Memory B cell (primary cell): ENCODE measurements at places on chromosomes 2 and 18.

GRCh38 chr2:7573166-7573825 is 656.1 kb downstream of the RNF144A start:
- no peak for DNase-seq

DNA sequence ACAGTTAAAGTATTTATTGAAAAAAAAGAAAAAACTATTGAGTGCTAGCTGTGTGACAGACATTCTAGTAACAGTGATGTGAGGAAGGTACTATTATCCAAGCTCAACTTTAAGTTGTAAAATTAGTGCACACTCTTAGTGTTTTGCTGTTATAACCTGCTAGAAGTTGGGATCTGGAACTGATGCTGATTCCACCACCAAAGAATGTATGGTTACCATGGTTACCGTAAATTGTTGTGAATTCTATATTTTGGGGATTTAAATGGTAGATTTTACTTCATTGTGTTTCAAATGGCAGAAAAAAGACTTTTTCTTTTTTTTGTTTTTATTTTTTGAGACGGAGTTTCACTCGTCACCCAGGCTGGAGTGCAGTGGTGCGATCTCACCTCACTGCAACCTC is 5.3 kb downstream of the AGFG1 start:
- DNase-seq, result no peak

- no peak for DNase-seq
These were observed 97.9 kb downstream of the ATAD2B start for GRCh38 chr2:23828986-23829385.

GRCh38 chr2:181275643-181276070 is 181.5 kb upstream of the ITGA4 start:
- no peak for DNase-seq

GRCh38 chr2:98467082-98467536 is 22.5 kb downstream of the INPP4A start:
- no peak for DNase-seq

GRCh38 chr2:69237070-69237670 is 149.9 kb downstream of the GFPT1 start:
- no peak for DNase-seq

DNA sequence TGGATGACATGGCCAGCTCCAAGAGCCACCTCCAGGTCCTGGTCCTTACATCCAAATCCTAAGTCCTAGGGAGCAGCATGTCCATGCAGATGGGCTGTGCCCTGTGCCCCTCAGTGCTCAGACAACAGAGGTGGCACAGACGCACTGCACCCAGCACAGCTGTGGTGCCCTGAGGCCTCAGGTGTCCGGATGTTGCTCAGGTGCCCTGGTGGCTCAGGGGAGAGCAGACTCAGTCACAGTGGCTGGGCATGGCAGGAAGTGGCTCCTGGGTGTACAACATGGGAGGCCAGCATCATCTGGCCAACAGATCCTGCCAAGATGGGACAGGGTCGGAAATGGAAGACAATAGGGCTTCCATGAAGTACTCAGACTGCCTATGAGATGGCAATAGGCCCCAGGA is 50.1 kb downstream of the TIMM21 start:
- no peak for DNase-seq

DNA sequence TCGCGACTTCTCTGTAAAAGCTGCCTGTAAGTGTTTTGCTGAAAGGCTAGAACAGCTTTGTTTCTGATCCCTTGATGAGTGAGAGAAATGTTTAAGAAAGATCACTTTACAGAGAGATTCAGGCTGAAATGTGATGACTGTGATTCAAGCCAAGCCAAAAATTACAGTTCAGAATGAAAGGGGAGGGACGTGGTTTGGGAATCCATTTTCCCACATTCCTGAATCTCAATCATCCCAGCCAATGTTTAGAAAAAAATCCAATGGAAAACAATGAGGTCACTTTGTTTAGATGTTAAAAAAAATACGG is 416.7 kb downstream of the ARHGAP15 start:
- DNase-seq, result no peak

DNA sequence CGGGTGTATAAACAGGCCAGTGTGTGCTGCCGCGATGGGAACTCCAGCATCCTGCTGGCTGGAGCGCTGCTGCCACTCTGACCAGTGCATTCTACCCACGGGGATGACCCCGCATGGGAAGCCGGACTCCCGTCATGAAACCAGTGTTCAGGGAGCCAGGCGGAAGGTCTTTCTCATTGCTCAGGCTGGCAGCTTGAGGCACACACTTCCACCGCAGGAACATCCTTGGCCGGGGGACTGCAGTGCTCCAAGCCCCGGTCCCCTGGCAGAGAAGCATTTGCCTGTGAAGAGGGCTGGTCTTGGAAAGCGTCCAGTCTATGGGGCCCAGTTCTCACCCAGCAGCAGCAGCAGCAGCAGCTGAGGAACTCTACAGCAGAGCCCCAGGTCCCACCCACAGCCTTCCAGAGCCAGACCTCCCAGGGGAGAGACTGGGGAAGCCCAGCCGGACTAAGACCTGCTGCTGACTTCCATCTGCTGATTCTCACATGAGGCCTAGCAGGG is 235.9 kb downstream of the KLHL29 start:
- DNase-seq, result no peak

- DNase-seq, result no peak
These were observed 5.7 kb downstream of the LCT start for GRCh38 chr2:135831180-135831812.

GRCh38 chr2:55152475-55153412 is 79.3 kb downstream of the CLHC1 start:
- DNase-seq, result no peak

- no peak for DNase-seq
These were observed 274.8 kb upstream of the GULP1 start for GRCh38 chr2:188016917-188017316.

- DNase-seq, result no peak
These were observed 12.7 kb upstream of the KCNK3 start for GRCh38 chr2:26679867-26680266.

- no peak for DNase-seq
These were observed 62.2 kb downstream of the GALNT14 start for GRCh38 chr2:31075941-31076590.

GRCh38 chr2:196291426-196291825 is 120.0 kb upstream of the STK17B start:
- DNase-seq, result no peak

DNA sequence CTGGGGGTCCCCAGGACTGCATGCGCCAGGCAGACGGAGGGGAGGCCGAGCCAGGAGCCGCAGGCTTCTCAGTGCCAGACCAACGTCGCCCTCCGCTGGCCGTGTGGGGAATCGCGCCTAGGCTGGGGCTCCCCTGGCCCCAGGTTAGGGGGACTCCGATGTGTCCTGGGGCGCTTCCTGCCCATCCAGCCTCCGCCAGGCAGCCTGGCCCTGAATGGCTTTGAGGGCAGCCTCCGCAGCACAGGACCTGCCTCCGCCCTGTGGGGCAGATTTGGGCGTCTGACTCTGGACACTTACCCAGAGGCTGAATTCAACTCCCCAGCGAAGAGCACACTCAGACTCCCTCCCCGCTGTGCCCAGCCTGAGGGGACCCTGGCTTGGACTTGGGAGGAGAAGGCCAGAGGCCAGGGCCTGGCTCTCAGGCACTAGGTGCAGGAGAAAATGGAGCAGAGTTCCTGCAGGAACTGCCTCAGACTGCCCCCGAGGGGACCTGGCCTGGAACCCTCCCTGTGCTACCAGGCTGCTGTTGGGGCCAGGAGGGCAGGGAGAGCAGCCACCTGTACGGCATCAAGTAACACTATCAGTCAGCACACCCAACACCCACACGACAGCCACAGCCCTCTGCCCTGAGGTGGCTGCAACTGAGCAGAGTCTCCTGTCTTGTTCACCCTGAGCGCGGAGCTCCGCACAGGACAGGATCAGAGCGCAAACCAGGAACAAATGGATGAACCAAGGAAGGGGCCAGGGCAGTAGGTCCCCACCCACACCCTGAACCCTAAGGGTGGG is 597 bp upstream of the TEKT4 start:
- no peak for DNase-seq

- no peak for DNase-seq
These were observed 266.3 kb downstream of the MEIS1 start for GRCh38 chr2:66701251-66701650.

- DNase-seq, result no peak
These were observed 32.7 kb downstream of the QPCT start for GRCh38 chr2:37377187-37377532.

DNA sequence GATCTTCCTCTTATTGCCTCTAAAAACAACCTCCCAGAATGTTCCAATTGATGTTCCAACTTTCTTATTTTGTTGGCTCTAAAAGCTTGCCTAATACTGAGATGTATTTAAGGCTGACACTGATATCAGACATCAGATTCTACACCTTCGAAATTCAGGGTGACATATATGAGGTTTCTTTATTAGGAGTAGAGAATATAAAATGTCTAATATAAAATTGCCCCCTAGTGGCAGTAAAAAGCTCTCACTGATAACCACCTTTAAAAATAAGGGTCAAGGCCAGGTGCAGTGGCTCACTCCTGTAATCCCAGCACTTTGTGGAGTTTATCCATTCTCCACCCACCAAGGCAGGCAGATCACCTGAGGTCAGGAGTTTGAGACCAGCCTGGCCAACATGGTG is 789.7 kb upstream of the SLC39A10 start:
- no peak for DNase-seq

DNA sequence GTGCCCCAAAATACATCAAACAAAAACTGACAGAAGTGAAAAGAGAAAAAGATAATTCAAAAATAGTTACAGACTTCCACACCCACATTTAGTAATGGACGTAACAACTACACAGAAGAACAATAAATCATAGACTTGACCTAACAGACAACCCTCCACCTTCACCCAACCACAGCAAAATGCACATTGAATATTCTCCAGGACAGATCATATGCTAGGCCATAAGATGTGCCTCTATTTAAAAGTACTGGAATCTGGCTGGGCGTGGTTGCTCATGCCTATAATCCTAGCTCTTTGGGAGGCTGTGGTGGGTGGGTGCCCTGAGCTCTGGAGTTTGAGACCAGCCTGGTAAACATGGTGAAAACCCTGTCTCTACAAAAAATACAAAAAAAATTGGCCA is 20.0 kb downstream of the SLC66A2 start:
- DNase-seq, result no peak

DNA sequence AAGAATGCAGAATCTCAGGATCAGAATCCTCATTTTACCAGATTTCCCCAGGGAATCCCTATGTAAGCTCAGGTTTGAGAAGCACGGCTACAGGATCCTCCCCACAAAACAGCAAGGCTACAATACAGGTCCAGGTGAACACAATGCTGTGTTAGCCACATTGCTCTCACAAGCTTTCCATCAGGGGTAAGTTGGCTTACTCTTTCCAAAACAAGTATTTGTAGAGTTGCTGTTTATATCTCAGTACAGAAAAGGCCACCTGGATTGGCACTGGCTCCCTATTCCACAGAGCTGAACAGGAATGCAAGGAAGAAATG is 11.0 kb downstream of the SPRED2 start:
- DNase-seq, result no peak

GRCh38 chr2:79437433-79438267 is 75.2 kb upstream of the CTNNA2 start:
- no peak for DNase-seq

DNA sequence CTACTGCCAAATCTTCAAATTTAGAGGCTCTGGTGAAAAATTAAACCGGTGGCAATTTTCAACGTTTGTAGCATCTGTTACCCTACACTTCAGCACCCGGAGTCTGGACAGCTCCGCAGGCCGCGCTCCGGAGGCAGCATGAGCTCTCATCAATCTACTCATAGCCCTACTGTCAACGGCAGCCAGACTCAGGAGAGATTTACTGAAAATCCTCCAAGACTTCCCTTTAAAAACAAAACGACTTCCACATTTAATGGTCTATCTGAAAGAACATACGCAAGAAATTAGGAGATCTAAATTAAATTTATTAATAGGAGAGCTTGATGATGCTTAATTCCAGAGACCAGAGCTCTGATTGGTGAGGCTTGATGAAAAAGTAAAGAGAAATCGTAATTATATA is 970 bp upstream of the ADCYAP1 start:
- no peak for DNase-seq

DNA sequence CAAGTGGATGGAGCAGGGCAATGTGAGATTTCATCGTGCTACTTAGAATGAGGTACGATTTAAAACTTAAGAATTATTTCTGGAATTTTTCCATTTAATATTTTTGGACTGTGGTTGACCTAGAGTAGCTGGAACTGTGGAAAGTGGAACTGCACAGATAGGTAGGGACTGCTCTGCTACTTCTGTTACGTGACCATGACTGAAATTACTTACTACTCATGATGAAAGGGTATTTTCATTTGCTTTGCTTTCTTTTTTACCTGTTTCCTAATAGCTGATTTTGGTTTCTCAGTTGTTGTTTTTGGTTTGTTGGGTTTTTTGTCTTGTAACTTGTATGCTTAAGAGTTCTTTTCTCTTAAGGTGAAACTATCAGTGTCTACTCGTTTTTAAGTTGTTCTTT is 11.4 kb downstream of the UBE2E3 start:
- no peak for DNase-seq

- no peak for DNase-seq
These were observed 81.3 kb downstream of the NEURL3 start for GRCh38 chr2:96423828-96424227.

GRCh38 chr2:120826260-120826648 is 90.6 kb downstream of the GLI2 start:
- no peak for DNase-seq

- DNase-seq, result no peak
These were observed 821 bp upstream of the EPHA4 start for GRCh38 chr2:221572821-221573429.

DNA sequence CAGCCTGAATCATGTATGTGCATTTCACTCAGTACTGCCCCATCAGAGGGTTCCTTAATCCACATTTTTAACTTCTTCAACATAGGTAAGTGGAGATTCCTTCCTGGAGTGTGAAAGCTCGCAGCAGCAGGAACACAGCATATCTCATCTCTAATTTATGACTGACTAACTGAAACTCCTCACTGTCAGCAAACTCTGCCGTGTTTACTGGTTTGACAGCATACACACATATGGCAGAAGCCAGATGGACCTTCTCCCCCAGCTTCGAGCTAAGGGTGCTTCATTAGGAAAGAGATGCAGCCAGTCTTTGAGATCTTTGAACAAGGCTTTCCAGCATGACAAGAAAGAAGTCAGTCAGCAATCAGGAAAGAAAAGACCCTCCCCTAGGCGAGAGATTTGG is 200.3 kb upstream of the ACVR2A start:
- DNase-seq, result no peak

DNA sequence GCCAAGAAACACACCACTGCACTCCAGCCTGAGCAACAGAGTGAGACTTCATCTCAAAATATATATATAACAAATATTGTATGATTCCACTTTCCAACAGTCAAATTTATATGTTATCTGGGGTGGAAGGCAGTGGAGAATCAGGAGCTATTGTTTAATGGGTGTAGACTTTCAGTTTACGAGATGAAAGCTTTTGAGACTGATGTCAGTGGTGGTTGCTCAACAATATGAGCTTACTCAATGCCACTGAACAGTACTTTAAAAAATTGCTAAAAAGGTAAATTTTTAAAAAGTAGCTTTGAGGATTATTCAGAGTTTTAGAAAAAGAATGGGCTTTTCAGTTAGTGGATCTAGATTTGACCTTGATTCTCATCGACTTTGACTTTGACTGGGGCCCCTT is 105.9 kb upstream of the ST6GAL2 start:
- DNase-seq, result no peak
